ENCODE measurements at places on chromosomes 12 and 14.

DNA sequence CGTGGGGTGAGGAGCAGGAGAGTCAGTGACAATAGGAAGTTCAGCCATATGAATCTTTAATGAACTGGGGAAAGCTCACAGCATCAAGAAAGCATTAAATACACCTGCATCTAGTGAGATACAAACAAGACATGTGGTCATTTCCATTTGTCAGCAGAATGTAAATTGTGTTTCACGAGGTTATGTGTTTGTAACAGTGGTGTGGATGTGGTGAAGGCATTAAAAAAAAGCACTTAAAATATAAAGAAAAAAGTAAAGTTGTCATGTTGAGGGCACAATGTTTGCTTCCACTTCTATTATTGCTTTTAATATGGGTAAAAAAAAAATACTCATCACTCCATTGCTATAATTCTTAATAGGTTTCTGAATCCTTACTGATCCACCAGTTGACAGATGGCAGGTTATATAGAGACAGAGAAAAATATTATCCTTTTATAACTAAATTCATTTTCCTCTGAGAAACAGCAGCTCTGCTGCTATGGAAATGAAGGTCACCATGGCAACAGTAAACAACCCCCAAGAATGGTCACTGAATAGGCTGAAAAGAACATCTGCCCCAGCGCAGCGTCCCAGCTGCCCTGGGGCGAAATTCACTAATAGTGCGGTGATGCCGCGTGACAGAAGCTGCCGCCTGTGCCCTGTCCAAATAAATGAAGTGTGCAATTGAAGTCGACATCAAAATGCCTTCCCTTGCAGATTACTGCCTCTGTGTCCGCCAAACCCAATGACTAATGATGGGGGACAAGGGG, 226.1 kb downstream of the FOXN3 start:
- no peak for DNase-seq

GRCh38 chr14:23346693-23347405, 5.8 kb downstream of the SLC22A17 start:
- no peak for DNase-seq

DNA sequence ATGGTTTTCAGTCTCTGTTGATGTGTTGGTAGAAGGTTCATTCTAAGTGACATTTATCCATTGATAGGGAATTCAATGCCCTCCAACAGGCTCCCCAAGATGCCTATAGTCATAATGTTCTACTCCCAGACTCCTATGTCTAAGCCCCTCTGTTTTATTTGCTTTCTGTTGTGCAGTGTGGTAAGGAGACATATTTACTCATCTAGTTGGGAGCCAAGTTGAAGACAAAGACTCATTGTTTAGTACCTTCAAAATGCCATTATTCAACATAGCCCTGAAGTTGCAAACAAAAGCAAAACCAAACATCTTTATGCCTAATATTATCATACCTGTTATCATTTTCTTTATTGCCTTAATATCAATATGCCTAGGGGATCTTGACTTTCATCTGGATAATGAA, 302.1 kb downstream of the RMST start:
- no peak for DNase-seq

- no peak for DNase-seq
Measured at GRCh38 chr12:2645460-2645859, 149.3 kb upstream of the FKBP4 start.

DNA sequence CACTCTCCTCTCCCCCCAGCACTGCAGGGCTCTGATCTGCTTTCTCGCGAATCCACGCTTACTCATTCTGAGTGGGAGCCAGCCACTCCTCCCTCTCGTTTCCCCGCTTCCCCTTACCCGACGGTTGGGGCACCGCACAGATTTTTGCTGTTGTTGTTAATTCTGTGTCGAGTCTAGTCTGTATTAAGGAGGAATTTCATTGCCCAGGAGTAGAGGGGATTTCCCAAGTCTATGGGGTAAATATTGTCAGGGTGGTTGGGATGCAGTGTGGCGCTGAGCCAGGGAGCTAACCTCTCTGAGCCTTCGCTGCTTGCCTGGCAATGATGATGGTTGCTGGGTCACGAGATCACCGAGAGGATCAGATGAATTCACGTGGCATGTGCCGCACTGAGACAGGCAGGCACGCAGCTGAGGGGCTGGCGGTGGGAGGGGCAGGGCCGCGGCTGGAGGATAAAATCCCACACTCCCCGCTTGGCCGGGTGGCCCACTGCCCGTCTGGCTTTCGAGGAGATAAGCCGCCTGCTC, 18.5 kb downstream of the NCOR2 start:
- DNase-seq, result no peak

DNA sequence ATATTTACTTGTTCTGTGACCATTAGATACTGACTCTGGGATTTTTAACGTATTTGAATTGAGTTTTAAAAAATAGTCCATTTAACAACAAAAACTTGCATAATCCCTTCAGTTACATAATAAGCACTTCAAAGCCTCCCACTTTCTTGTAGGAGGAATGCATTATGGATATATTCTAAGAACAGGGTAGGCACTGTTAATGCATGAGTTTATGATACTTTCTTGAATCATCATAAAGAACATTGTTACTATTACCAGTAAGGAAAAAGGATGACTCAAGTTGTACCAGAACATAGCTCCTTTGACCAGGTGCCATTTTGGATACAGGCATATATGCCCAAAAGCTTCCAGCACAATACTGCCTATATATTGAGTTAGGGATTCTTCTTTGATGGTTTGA, 671.4 kb downstream of the GALC start:
- DNase-seq, result no peak

GRCh38 chr12:132505105-132505851, 15.3 kb downstream of the FBRSL1 start:
- no peak for DNase-seq

DNA sequence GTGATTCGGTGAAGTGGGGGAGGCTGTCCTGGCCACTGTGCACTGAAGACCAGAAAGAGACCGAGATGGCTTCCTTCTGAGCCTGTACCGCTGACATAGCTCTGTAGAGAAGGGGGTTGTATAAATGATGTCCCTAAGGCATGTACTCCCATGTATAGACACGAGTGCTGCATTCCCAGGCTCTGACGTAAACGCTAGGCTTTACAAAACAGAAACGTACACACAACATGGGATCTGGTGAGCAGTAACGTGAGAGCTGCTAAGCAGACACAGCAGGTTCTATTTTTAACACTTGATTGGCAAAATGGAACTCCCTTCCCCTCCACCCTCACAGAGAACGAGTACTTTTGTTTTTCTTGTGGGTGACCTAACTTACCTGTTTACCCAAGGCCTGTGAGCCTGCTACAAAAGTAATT, 35.9 kb downstream of the ACADS start:
- no peak for DNase-seq

DNA sequence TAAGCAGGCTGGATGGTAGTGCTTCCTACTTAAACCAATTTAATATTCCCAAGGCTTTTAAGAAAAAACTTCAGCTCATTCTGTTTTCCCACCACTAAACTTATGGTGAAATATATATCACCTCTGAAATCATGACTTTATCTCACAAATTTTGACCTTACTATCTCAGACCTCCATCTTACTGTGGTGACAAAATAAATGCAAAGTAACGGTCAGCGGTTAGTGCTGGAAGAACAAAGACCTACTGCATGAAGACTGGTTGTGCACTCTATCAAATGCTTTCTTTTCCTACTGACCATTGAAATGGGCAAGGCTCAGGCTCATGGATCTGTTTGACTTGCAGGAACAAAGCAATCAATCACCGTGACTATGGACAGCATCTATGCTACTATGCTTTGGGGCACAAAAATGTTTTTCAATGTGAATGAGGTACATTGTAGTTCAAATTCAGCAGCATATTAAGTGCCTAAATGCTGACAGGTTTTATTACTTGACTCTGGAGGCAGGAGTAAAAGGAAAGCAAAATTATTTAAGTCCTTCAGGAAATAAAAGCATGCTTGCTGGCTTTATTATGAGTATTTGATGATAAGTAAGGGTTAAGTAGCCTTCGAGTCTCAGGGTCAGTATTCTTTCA, 43.1 kb upstream of the GTF2A1 start:
- DNase-seq, result no peak

DNA sequence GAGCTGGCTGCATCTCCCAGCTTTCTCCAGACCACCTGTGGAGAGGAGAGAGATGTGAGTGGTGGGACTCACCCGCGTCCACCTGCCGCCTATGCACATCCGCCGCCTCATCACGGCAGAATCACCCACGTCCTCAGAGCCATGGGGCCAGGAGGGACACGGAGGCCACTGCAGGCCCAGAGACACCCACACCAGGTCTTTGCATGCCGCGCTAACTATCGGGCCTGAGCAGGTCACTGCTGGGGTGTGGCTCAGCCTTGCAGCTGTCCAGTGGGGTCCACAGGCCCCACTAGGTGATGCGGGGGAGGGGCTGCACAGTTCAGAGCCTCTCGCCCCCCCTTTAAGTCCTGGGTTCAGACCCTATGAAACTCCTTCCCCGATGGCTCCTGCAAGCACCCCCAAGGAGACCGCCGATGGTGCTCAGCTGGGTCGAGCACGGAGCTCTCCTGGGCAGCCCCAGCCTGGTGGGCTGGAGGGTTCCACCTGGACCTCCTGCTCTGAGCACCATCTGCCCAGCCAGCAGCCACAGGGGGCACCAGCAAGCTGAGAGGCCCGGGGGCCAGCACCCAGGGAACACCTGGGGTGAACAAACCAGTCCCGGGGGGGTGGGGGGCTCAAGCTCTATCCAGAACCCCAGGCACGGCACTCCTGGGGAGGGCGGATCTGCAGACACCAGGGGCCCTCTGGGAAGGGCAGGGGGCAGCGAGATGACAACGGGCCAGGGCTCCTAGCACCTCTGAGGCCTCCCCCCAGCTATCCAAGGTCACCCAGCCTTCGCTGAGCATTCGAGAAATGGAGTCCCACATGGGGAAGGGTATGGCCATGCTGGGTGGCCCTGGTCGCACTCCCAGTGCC, 34.3 kb downstream of the CCNK start:
- DNase-seq, result no peak

DNA sequence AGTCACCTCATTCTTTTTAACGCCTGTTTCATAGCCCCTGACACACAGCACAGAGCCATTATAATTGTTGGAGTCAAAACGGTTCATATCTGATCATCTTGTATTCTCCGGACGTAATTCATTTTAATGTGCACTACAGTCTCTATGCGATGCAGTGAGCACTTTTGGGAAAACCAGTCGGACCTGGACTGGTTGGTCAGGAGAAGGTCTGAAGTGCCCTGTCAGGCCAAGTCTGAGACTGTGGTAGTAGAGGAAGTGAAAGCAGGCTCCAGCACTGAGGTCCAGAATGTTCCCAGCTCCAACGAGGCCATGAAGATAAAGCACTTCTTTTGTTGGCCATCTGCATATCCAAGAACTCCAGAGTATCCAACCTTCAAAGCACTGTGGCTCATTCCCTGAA, 117.1 kb upstream of the NCOR2 start:
- DNase-seq, result no peak

GRCh38 chr14:23644195-23644918, 8.2 kb downstream of the DHRS2 start:
- DNase-seq, result no peak

DNA sequence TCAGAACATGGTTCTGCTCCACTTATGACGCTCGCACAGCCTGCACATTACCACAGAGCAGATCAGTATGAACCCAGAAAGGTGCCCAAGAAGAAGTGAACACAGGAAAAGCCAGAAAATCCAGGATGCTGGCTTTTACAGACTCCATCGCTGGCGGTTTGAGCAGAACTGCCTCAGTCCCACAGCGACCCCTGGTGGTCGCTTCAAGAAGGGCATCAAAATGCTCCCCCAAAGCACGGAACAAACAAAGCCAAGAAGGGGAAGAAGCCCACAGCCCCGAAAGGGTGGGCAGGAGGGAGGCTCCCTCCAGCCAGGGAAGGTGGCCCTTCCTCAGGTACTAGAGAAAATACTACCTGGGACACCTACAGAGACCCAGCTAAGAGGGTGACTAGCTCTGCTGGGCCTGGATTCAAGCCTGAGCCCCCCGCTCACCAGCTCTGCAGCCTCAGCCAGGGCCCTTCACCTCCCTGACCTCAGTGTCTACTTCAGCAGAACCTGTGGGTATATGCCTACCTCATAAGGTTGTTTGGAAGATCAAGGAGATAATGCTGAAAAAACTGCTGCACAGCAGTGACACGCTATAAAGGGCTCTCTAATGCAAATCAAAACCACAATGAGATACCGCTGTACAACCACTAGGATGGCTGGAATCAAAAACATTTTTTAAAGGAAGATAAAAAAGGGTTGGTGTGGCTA, 98.1 kb downstream of the NCOR2 start:
- DNase-seq, result no peak

GRCh38 chr12:122471324-122472226, 29.2 kb downstream of the ZCCHC8 start:
- DNase-seq, result no peak

GRCh38 chr14:90194706-90195105, 61.6 kb upstream of the PSMC1 start:
- no peak for DNase-seq

DNA sequence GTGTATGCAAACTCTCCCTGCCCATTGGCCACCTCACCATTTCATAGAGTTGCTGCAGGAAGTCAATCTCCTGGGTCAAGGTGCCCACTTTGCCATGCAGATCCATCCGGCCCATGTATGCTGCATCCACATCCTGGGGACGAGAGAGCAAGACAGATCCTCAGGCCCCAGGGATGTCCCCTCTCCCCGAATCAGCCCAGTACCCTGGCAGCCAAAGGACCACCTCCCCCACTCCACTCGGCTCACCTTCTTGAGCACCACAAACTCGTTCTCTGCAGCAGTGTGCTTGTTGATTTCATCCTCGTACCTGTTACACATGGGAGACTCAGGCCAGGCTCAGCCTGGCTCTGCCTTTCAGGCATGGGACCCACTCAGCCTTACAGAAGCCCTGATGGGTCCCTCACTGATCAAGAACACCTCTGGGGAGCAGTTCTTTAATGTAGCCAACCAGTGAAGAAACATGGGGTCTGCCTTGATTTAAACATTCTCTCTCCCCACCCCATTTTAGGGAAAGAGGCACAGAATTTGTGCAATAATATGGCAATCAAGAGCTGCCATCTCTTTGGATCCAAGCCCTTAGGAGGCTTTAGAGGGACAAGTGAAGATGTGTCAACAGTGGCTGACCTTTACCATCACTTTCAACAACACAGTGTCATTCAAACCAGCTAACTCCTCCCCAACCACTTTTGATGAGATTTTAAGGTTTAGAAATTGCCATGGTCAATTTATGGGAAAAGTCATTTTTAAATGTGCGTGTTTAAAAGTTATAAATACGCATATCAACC, 3.9 kb downstream of the KRT79 start:
- DNase-seq, result no peak

DNA sequence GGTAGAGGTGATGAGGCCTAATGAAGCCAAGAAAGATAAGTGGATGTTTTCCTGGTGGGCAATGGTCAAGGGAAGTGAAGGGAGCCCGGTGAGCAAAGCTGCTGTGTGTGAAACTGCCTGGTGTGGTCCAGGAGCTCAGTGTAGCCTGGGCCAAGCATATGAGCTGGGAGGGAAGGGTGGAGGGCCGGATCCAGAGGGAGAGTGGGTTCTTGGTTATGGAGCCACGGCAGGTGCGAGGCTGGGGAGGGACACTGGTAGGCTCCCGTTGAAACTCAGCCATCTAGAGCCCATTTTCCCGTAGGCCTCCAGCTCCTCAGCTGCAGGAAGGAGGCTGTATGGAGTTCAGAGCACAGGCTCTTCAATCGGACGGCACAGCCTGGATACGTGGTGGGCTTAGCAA, 10.2 kb upstream of the CLMN start:
- no peak for DNase-seq

Data from stimulated activated CD4-positive, alpha-beta T cell treated with anti-CD3 and anti-CD28 coated beads, Interleukin-15, amount 100 ng/mL, for 48 hours (primary cell).